ENCODE measurements at places on chromosomes 2 and 18. TPM values are rescaled to one million over a fixed set of nuclear protein-coding genes. Genes with fewer than 3 reads are reported as not detected.

- no peak for DNase-seq
Observed at GRCh38 chr2:193583638-193584400, 1389.1 kb upstream of the TMEFF2 start.

DNA sequence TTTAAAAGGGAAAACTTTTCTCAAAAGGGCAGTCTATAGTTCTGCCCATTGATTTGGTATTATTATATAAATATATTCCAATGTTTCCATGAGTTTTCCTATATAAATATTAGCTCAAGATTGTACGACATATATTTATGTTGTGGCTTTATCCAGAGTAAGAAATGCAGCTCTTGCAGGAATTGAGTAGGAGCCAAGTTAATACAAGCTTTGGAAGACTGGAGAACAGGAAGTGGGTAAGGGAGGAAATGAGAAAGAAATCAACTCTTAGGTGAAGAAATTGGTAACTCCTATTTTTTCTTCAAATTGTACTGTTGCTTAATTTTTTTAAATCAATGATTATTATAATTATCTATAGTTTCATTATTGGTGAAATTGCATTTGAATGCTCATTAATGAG, 105.4 kb upstream of the FAM117B start:
- DNase-seq: no peak

DNA sequence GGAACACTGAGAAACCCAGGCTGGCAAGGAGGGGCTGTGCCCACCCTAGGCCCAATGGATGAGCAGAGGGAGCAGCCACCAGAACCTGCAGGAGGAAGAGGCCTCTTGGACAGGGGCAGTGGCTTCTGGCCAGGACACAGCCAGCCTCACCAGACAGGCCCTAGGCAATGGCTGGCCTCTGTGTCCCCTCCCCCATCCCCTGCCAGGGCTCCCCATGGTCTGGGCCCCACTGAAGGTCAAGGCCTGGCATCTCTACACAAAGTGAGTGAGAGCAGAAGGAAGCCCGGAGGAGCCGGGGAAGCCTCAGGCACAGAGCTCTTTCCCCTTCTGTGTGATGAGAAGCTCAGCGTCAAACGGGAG, 6.3 kb downstream of the PRLH start:
- DNase-seq: no peak

- no peak for DNase-seq
Observed at GRCh38 chr2:26492749-26493515, 15.0 kb upstream of the OTOF start.

- no peak for DNase-seq
Observed at GRCh38 chr2:152354909-152355308, 19.9 kb downstream of the FMNL2 start.

DNA sequence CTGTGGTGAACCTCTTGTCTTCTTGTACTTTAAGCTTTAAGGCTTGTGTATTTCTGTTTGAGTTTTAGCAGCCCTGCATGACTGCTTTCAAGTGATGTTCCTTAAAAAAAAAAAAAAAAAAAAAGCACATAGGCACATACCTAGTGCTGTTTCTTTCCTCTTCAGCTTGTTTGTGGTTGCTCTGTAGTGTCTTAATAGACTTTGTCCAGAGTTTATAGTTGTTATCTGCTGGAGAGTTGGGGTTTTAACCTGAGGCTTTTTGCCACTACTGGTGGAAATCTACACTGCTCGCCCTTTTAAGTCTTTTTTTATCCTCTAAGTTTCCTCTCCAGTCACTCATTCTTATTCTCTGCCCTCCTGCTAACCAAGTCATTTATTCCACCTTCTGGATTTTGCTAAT, 34.5 kb downstream of the AGFG1 start:
- no peak for DNase-seq

- no peak for DNase-seq
Observed at GRCh38 chr2:206611736-206612135, 30.6 kb upstream of the FAM237A start.

The LYG2 gene
- not detected for total RNA-seq

DNA sequence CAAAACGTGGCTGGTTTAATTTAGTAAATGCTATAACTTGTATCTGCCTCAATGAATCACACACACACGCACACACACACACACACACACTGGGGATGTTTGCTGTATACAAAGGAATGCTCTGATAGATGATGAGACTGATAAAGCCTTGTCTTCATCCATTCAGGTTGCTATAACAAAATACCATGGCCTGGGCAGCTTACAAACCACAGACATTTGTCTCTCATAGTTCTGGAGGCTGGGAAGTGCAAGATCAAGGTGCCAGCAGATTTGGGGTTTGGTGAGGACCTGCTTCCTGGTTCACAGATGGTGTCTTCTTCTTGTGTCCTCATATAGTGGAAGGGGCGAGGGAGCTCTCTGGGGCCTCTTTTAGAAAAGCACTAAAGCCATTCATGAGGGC, 149.5 kb upstream of the HDAC4 start:
- no peak for DNase-seq

GRCh38 chr2:48980846-48981245, 173.5 kb downstream of the FSHR start:
- DNase-seq: no peak

DNA sequence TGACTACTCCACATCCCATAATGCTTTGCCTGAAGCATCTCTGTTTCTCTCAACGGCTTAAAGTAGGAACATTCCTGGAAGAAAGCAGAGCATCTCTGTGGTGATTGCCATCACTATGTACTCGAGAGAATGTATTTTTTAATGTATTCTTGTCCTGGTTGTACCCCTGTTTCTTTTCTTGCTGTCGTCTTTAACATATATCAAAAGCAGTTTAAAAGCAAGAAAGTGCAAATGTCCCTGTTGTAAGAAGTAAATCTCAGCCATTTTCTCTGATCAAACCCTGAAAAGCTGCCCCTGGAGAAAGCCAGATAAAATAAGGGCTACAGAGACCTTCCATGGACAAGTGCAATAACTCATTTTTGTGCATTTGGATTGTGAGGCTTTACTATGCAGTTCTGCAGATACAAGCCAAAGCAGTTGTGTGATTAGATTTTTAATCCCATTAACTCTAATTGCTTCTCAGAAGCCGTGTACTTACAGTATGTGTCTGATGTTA, 70.8 kb downstream of the XIRP2 start:
- no peak for DNase-seq

GRCh38 chr2:72561621-72562318, 264.1 kb downstream of the EXOC6B start:
- no peak for DNase-seq

The OSR1 gene
- 1.8 TPM for total RNA-seq

DNA sequence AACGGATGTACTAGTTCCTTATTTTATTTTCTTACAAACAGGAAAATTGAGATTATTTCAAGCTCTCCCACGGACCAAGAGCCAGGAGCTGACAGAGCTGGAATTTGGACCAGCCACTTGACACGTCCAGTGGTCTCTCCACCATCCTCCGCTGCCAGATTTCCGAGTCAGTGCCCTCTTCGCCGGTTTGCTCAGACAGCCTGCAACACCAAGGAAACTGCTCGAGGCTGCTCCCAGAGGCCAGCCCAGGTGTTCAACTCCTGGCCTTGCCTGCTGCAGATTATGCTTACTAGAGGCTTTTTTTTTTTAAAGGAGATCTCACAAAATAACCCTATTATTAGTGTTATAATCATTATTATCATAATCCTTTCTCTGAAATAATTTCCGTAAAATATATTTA, 779.8 kb downstream of the RNF144A start:
- DNase-seq: no peak

DNA sequence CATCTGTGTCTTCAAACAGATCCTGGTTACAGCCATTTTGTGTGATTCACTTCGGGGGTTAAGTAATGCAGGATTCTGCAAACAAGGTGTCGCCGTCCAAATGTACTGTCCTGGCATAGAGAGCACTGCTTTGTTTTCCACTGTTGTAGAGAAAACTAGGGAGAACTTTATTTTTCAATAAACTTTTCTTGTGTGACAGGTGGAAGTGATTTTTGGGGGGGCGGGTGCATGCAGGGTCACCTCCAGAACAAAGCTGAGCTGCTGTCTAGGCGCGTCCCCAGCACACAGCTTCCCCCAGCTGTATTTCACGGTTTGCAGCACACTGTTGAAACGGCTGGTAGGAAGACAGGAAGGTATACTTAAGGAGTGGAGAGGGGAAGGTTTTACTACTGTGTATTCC, 200.6 kb downstream of the MGAT5 start:
- no peak for DNase-seq

The RPRM gene
- total RNA-seq: not detected

GRCh38 chr18:2104620-2105462, 466.5 kb downstream of the METTL4 start:
- no peak for DNase-seq

- DNase-seq: no peak
Observed at GRCh38 chr2:173760553-173760952, 204.6 kb downstream of the SP3 start.

- DNase-seq: no peak
Observed at GRCh38 chr2:42900289-42900891, 108.0 kb upstream of the HAAO start.

- DNase-seq: no peak
Observed at GRCh38 chr2:120435671-120436459, 89.9 kb downstream of the INHBB start.

The PROM2 gene
- 184 TPM for total RNA-seq

DNA sequence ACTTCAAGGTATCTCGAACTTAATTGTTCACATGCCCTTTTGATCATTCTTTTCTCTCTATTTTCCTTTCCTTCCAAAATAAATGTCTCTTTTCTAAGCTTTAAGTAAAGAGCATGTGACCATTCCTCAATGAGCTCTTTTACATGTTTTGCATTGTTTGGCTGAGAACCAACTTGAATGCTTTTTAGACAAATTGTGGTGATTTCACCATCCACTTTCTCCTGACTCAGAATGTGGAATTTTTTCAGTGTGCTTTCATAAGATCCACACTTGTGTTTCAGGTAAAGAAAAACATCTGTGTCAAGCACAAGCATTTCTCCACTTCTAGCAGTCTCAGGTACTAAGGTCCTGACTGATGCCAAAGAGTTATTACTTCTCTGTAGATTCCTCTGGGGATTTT, 10.7 kb downstream of the RBM43 start:
- no peak for DNase-seq

The LIPG gene
- total RNA-seq: 13.9 TPM

DNA sequence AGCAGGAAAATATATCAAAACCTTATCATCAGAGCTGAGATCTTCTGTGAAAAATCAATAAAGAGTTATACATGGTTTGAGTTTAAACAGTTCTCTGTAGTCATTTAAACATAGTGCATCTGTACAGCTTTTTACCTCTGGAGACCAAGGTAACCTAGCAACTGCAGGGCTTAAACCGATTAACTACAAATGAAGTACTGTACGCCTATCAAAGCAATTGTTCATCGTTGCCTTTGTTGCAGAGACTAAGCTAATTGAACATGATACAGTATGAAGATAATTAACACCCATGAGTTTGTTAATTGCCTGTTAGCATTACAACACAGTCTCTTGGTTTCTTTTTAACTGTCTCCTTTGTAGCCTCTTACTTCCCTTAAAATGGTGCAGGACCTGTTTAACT, 147.9 kb downstream of the LNPK start:
- DNase-seq: no peak

DNA sequence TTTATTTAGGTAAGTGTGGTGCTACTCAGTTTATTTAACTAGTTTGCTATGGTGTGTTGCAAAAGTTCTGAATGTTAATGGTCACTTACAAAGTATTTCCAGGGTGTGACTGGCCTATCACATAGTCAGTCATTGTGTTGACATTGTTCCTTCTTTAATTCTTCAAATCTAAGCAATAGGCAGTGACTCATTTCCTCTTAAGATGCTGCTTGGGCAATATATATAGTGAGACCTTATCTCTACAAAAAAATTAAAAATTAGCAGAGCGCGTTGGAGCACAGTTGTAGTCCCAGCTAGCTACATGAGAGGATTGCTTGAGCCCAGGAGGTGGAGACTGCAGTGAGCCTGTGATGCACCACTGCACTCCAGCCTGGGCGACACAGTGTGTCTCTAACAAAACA, 5.8 kb upstream of the CCDC88A start:
- DNase-seq: no peak

GRCh38 chr18:64720781-64721464, 572.0 kb upstream of the LINC00305 start:
- no peak for DNase-seq

The ACADL gene
- 1.3 TPM for total RNA-seq

DNA sequence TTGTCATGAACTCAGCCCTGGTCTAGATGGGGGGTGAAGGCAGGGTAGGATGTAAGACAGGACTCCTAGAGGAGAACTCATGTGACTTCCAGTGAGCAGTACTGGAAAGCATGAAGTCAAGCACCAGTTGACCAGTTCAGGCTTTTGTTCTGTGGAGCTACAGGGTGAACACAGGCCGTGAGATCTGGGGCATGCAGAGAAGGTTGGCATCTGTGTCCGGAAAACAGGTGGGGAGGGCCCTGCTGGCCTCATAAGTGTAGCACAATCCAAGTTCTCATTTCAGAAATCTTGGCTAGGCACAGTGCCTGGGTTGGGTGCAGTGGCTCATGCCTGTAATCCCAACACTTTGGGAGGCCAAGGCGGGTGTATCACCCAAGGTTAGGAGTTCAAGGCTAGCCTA, 50.9 kb upstream of the SPATS2L start:
- no peak for DNase-seq

GRCh38 chr2:203909261-203909967, 27.1 kb upstream of the ICOS start:
- no peak for DNase-seq

The CABLES1 gene
- total RNA-seq: 9.6 TPM

The FSIP2 gene
- total RNA-seq: 0.12 TPM

- no peak for DNase-seq
Observed at GRCh38 chr2:217125014-217125413, 265.1 kb upstream of the TNP1 start.

DNA sequence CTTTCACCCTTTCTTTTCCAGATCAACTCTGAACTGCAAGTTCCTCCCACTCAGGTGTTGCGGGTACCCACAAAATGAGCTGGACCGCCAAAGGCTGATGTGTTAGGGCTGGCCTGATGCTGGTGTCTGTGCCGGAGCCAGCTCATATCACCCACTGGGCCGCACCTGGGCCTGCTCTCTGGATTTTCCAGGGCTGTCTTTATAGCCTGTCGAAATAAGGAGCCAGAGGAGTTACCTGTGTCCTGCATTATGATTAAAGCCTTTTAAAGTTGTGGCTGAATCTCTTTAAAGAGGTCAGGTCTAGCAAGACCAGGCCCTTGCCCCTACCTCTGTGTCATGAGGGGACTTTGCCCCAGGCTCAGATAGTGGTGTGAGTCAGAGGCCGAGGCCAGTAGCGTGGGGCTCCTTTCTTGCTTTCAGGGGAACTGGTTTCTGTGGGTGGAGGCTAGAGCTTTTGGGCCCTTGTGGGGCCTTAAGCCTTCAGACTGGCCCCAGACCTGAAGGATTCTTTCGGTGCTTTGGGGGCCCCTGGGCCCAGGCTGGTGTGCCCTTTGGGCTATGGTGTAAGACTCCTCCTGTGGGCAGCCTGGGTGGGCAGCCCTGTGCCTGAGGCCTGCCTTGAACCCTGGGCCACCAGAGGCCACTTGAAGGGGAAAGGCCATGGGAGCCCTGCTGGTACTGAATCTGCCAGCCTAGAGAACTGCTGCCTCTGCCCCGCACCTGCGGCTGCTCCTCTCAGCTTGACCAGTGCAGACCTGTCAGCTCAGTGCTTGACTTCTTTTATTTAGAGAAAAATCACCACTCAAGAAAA, 21.3 kb downstream of the OTOF start:
- DNase-seq: no peak

The CFC1B gene
- total RNA-seq: not detected

The RAMP1 gene
- 5.3 TPM for total RNA-seq

GRCh38 chr2:19899985-19900930, 1.5 kb downstream of the TTC32 start:
- no peak for DNase-seq

GRCh38 chr2:11018651-11019185, 107.0 kb downstream of the KCNF1 start:
- no peak for DNase-seq

- DNase-seq: no peak
Observed at GRCh38 chr18:77807650-77808049, 558.0 kb downstream of the GALR1 start.
